ENCODE measurements at places on chromosomes 4 and X.

GRCh38 chr4:154036856-154037255, 248.0 kb upstream of the SFRP2 start:
- no peak for DNase-seq

- DNase-seq = no peak
Observed at GRCh38 chrX:86148594-86148993, 343 bp downstream of the DACH2 start.

DNA sequence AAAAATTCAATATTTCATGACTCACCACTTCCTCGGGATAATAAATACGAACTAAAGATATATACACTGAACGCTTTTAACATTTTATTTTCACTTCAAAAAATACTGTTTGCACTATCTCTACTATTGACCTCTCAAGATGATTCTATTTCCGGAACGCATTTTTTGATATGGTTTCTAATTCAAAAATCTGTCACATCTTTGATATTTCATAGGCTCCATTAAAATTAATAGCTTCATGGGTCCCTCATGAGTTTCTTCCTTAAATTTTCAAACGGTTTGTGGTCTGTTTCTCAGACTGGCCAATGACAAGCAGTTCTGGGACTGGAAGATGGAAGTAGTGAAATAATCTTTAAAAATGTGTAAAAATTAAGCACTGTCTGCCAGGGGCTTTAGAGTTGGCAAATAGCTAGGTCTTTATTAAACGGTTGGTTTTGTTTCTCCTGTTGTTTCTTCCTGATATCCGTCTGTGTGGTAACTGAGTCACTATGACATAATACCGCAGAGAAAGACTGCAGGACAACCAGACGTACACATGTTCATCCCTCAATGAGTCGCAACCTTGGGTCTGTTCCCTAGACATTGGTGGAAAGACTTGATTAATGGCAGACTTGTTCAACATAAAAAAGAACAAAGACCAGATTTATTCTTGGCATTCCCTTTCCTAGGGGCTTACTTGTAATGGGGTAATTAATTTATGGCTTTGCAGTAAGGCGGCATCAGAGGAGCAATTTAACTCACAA, 133.8 kb downstream of the PALLD start:
- DNase-seq = no peak

GRCh38 chr4:18297684-18298083, 276.1 kb upstream of the LCORL start:
- no peak for DNase-seq

DNA sequence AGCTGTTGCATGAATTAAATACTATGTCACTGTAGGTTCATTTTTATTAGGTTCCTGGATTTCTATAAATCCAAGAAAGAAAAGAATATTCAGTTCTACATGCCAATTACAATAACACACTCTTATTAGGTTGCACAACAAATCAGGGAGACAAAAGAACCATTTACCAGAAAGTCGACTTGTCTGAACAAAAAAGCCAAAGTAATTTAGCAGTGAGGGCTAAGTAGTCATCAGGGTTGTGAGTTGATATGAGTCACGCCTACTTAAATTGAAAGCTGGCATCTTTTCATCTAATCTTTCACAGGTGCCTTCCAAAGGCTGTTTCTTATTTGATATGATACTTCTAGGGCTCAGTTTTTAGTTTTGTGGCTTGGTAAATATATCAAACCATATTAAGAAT, 25.4 kb upstream of the GNRHR start:
- no peak for DNase-seq

DNA sequence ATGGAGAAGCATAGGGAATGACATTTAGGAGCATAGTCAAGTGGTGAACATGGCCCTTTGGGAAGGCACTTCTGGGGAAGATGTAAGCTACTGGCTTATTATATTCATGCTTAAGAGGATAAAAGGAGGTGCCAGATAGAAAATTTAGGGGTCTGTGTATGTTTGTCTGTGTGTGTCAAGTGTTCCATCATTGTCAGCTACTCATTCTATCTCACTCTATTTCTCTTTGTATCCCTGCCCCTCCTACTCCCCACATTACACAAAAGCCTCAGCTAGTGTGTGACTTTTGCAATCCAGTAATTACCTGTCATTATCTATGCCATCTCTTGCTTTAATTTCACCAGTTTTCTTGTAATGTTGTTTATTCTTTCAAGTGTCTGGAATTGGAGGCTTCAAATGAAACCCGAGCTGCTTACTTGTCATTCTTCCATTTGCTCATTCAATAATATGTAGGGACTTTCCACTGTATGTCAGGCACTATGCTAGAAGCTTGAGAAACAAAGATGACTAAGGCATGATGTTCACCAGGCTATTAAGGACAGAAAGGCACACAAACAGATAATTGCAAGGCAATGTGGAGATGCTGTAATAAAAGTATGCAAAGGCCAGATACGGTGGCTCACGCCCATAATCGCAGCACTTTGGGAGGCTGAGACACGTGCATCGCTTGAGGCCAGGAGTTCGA, 229.8 kb upstream of the TEX13C start:
- DNase-seq = no peak

GRCh38 chr4:106629268-106629625, 260.7 kb upstream of the GIMD1 start:
- DNase-seq = no peak

DNA sequence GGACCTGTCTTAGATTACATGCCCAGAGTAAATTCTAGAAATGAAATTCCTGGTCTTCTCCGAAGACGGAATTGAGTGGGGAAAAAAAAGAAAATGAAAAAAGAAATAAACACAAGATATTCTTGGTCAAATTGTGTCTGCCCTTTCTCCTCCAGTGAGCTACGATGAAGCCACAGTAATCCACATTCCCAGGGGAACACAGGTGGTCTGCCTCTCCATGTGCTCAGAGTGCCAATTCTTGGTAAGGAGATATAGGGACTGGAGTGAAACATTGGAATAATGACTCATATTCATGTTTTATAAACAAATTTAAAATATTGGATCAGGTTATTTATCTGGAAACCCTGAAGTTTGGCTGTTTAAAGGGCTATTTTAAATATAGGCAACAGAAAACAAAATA, 54.2 kb upstream of the MGST2 start:
- DNase-seq = no peak

Measured in occipital lobe (tissue), 3 donors.